AG09309 (cell line): ENCODE measurements at places on chromosomes 7 and 10.

- DNase-seq, result no peak
These were observed 50.5 kb upstream of the TCF7L2 start for GRCh38 chr10:112899391-112900065.

- peak; percentile 40 for DNase-seq
These were observed 12.0 kb downstream of the INPP5F start for GRCh38 chr10:119737823-119738222.

GRCh38 chr10:117562220-117562619 is 19.7 kb downstream of the EMX2 start:
- no peak for DNase-seq

DNA sequence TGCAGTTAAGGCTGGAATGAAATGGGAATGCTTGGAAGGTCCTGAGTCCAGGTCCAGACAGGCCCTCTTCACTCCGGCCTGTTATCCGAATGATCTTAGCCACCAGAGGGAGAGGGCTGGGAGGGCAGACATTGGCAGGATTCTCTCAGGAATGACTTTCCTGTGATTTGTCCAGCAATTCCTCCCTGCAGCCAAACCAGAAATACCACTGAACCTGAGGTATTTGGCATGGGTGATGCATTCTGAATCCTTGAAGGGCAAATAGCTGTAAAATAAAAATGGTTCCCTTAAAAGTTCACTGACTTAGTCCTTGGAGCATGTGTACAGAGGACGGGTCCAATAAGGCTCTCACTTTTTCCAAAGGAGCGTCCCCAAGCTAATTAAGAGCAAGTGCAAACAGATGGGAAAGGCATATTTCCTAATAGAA is 77.5 kb upstream of the HABP2 start:
- peak; percentile 95 for DNase-seq

- DNase-seq, result no peak
These were observed 461.6 kb upstream of the DPP6 start for GRCh38 chr7:153590571-153590970.

DNA sequence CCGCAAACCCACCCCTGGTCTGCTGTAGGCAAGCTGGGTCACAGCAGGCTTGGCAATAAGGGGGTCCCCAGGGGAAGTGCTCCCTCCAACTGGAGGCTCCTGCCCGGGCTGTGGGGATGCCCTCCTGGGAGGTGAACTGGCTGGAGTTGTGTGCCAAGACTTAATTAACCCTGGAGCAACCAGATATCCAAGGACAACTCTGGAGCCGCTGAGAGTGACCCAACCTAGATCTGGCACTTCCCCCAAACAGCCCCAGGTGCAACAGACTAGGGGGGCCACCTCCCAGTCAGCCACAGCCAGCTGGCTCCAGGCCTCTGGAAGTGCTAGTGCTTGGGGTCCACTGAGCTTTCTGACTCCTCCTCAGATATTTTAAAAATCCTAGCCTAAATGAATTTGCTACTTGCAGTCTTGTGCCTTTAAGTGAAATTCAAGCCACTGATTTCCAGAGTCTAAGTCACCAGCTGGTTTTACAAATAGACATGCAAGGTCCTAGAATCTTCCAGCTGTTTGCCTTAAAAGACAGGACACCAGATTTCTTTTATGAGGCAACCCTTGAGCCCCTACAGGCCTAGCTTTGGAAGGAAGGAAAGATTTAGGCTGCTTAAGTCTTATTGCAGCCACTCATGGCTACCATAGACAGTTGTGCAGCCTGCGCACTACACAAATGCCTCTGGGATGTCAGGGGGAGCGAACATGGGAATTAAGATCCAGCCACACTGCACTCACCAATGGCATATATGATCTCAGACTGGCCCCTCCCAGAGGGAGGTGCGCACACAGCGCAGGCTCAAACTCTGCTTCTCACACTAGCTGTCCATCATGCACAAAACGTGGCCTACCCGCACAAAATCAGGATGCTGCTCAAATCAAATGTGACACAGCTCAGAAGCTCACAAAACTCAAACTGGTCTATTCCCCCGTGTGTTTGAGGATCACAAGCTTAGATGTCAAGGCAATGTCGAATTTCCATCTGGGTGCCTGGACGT is 42.6 kb upstream of the MYL10 start:
- DNase-seq, result no peak

DNA sequence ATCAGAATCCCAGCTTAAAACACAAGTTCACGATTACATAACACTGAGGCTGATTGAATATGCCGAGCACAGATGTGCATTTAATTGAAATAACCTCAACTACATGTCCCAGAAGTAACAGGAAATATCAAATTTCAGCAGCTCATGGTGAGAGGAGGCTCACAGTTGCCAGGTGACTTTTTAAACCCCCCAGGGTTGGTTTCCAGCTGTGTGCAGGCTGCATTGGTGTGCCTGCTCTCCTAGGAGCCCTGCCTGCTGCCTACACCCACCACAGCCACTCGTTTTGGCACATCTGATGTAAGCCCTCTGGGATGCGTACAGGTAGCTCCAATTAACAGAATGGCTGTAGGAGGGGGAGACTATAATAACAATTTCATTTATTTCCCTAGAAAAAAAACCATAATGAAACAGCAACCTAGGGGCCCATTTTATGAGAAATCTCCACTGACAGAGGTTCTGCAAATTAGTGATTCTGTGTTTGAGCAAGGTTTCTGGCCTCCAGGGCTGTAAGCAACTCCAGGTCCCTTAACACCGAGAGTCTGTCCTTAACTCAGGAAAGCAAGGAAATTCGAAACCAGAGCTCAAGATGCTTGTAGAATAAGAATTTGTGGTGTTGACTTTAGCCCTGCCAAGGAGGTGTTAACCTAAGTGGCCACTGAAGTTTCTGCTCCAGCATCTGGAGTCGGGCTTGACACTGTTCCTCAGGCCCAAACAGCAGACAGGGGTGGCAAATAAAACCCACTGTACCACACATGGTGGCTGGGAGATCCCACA is 161.9 kb downstream of the BMPER start:
- DNase-seq, result no peak

GRCh38 chr10:108749042-108749441 is 1174.3 kb downstream of the XPNPEP1 start:
- no peak for DNase-seq
